ENCODE measurements at places on chromosomes 5 and 9. TPM values are rescaled to one million over a fixed set of nuclear protein-coding genes. Genes with fewer than 3 reads are reported as not detected.

GRCh38 chr5:94422812-94423211 is 195.6 kb downstream of the KIAA0825 start:
- DNase-seq = no peak

DNA sequence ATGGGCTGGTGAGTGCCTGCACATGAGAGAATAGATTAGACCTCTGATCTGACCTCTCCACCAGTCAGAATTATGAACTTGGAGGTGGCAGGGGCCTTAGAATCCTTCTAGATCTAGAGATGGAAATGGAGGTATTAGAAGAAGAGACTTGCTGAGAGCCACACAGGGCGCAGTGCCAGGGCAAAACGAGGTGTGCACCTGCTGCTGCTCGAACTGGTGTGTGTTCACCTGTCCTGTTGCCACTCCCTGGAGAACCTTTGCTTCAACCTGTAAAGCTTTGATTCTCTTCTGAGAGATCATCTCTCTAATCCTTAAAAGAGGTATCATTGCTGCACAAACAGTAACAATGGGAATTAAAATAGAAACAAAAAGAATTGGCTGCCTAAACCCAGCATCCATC is 24.9 kb downstream of the FRMPD1 start:
- no peak for DNase-seq

KIF12 gene
- total RNA-seq = not detected

- no peak for DNase-seq
Measured at GRCh38 chr9:126299706-126300276, 26.8 kb upstream of the MVB12B start.

DNA sequence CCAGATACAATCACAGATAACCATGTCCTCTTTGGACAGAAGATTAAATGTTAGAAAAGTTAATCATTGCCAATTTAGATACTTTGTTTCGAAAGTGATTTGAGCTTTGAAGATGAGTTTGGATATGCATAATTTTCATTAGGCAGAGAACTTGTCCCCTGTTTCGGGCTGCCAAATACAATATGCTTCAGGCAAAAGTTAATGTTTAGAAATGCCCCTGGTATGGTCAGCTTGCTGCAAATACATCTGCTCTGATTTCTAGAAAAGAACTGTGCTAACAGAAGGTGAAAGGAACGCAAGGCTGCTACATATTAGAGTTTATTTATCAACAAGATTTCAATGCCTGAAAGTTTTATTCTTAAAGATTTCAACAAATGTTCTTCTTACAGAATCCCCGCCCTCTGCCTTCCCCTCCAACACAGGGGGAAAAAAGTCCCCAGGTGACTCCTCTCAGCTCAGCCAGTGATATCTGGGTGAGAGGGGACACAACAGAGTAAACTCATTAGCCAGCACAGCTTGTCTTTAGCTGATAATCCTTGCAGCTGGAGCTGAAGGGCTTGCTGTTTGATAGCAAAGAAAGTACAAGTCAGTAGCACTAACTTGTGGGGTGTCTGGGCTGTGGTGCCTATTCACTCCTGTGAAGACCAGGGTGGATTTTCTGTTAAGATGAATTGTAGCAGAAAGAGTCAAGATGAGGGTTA is 435.7 kb downstream of the DMAC1 start:
- DNase-seq = no peak

DNA sequence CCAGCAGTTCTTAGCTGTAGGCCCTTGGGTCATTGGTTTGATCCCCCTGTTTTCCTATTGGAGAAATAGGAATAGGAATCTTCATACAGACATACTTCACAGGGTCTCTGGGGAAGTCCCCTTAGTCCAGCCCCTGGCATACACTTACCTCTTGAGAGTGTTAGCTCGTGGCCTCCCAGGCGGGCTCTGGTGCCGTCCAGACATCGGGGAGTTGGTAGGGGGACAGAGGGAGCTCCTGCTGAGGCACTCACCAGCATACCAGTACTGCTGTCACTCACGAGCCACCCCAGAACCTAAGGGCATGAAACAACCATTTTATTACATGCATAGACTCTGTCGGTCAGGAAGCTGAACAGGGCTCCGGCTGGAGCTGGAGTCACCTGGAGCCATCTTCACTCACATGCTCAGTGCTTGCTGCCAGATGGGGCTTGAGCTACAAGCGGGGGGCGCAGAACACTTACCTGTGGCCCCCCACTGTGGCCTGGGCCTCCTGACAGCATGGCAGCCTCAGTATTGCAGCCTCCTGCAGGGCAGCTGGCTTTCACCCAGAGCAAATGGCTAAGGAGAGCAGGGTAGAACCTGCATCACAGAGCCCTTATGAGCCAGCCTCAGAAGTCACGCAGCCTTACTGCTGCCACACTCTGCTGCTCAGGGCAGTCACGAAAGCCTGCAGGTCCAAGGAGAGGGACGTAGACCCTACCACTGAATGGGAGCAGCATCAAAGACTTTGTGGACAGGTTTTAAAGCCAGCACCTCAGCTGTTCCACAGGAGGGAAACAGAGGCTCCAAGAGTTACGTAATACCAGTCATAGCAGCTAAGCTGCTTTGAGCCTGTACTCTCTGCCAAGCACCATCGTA is 58.3 kb upstream of the ANGPTL2 start:
- peak; percentile 3 for DNase-seq

DNA sequence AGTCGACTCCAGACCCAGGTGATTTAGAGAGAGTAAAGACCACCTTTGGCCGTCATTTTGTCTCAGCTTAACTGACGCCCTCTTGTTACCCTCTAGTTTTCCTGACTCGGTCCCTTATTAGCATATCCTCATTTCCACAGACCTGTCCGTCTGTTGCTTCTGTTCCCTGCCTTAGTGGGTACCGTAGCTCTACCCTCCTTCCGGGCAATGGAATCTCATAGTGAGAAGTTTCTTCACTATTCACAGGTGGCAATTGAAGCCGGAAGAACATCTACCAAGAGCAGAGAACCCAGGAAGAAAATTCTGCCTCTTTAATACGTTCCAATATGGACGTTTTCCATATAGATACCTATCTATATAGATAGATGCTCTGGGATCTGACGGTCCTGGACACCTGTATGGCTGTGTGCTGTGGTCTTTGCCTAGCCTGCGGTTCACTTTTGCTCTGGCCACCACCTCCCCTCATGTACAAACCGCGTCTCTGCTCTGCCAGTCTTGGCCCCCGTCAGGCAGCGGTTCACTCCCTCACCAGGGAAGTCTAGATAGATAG is 652 bp upstream of the TMEM161B start:
- no peak for DNase-seq

- DNase-seq = no peak
Measured at GRCh38 chr9:97853844-97854695, 1.0 kb downstream of the FOXE1 start.

NUDT12 gene
- 11.8 TPM for total RNA-seq

GFI1B gene
- total RNA-seq = 0.33 TPM

DNA sequence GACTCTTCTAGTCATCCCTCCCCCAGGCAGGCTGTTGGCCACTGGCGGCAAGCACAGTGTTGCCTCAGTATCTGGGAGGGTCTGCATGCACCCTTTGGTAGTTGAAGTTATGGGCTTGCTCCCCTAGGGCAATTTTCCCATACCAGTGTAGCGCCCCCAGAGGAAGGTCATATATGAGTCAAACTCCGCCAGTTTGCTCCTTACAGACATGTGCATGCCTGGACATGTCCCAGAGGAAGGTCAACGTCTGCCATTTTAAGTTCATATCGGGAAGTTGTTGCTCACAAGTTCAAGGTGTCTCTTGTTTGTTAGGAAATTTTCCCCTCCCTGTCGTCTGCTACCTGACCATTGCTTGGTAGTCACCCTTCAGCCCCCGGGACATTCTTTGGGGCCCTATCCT is 51.3 kb upstream of the MROH2B start:
- DNase-seq = no peak

DNA sequence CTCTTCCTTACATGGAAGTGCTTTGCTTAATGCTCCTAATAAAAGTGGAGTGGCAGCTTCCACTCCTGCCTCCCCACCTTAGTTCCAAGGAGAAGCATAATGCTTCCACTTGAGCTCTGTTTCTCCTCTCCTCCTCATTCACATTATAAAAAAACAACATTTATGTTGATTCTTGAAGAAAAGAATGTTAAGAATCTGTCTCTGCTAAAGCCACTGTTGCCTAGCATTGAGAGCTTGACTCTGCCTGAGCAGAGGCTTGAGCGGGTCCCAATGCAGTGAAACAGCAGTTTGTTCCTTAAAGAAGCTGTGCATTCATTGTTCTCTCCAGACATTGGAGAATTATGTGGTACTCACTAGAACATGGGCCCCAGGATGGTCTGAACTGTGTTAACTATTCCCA is 101.5 kb upstream of the GHR start:
- no peak for DNase-seq

DNA sequence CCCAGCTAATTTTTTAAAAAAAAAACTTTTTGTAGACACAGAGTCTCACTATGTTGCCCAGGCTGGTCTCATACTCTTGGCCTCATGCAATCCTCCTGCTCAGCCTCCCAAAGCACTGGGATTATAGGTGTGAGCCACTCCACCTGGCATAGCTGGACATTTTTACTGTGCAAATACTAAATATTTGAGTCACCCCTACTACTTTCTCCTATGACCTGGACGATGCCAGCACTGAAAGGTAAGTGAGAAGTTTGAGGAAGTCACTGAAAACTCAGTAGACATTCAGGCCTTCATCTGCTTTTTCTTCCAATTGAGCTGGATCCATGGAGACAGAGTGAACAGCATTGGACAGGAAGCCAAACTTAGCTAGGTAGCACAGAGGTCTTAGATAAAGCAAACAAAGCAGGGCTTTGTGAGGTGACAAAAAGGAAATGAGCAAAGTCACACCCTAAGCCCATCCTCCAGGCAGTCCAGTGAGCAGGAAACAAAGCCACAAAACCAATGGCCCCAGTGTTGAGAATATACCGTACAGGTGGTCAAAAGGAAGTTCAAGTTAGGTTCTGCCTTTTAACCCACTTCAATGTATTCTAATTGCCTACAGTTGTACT is 192.6 kb upstream of the RASA1 start:
- DNase-seq = no peak

DNA sequence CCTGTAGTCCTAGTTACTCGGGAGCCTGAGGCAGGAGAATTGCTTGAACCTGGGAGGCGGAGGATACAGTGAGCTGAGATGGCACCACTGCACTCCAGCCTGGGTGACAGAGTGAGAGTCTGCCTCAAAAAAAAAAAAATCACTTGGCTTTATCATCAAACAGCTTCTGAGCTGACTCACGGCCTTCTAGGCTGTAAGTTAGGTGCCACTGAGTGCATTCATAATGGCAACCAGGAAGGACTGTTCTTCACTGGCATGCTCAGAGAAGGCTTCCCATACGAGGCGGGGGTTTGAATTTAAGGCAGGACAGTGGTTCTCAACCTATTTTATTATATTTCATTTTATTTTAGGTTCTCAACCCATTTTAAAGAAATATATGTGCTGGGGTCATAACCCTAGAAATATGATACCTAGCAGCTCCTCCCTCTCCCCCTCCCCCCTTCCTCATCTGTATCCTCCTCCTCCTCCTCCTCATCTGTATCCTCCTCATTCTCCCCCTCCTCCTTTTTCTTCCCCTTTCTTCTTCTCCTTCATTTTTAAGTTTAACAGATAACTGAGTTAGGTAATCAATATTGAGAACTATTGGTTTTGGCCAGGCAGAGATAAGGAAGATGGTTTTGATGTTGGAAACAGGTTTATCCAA is 19.0 kb upstream of the LHFPL2 start:
- DNase-seq = no peak

DNA sequence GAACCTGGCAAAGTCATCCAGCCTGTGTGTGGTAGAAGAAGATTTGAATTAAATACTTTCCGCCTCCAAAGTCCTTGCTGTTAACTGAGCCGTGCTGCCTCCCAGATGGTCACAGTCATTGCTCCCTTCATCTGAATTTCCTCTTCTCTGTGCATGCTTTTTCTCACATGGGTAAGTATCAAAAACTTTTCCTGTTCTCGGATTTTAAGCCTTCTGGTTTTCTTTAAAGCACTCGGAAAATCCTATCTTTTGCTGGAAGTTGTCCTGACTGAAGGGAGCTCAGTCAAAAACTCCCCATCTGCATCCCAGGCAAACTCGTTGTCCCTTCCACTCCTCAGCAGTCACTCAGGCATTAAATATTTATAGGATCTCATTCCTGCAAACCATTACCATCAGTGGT is 290.0 kb upstream of the PIK3R1 start:
- DNase-seq = no peak

MCC gene
- 26.7 TPM for total RNA-seq

FRMD3 gene
- total RNA-seq = 105 TPM

TRPM6 gene
- 0.13 TPM for total RNA-seq

TAF11L12 gene
- not detected for total RNA-seq

- peak; percentile 4 for DNase-seq
Measured at GRCh38 chr5:153517241-153517611, 26.8 kb downstream of the GRIA1 start.

DBH gene
- total RNA-seq = not detected

- no peak for DNase-seq
Measured at GRCh38 chr5:180326989-180327565, 26.1 kb downstream of the GFPT2 start.

AIF1L gene
- total RNA-seq = 9.9 TPM

ADAMTS2 gene
- total RNA-seq = 4.6 TPM

DNA sequence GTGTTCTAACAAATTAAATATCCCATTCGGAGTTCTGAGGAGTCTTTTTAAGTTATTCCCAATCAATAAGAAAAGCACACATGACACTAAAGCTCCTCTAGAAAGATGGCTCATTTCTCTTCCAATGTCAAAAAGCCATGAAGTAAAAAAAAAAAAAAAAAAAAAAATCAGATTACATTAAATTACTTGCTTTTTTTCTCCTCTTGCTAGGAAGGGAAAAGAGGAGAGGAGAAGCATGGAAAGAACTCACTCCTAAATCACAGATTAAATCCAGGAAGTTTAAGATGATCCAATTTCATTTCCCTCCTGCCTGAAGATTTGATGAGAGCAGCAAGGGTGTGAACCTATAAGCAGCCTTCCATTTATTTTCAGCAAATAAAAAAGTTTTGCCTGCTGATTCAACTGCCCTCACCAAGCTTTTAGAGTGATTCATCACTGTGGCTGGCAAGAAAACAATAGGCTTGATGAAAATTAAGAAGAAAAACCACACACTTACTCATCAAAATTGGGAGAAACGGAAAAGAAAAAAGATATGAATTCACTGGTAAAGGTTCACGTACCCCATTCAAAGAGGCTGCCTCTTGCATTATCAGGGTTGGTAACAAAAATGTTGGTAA is 19.7 kb downstream of the MYO10 start:
- DNase-seq = no peak

DNA sequence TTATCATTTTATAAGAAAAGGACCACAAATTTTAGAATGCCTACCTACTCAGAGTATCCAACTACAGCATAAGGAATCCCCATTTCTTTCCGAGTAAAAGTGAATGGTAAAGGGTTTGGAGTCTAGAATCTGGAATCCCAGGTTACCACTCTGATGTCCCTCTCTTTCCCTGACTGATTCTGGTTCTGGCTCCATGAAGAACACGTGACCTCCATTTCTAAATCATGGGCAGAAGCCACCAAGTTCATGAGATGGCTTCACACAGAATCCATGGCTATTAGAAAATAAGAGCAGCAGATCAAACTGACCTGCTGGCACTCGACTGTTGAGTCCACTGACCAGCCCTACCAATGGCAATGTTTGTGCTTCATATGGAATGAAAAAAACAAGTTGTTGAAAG is 40.7 kb downstream of the PFDN1 start:
- no peak for DNase-seq
